ENCODE measurements at places on chromosomes 11 and 22. TPM values are rescaled to one million over a fixed set of nuclear protein-coding genes. Genes with fewer than 3 reads are reported as not detected.
A peak's percentile ranks its signal among the peaks of the same experiment; 100 is the strongest.

Gene PIH1D2
- 7.0 TPM for polyA plus RNA-seq

DNA sequence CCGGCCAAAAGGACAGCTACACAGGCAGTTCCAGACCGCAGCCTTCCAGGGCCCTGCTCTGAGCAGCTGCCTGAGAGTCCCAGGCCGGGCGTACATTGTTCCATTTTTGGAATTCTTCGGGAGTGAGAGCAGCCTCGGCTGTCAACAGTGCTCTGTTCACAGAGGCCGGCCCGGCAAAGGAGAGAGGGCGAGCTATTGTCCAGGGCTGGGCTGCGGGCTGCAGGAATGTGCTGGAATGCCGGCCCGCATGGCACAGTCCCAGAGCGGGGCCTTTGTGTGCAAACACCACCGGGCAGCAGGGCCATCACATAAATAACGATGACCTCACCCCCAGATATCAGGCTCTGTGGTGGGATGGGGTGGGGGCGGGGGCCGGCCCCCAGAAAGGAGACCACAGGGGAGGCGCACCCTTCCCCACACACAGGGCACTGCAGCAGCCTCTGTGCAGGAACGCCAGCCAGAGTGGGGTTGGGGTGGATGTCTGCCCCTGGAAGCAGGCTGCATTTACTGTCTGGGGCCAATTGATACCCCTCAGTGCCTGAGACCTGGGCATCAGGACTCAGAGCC, 15.8 kb downstream of the LINC01488 start:
- peak; percentile 78 for DNase-seq

DNA sequence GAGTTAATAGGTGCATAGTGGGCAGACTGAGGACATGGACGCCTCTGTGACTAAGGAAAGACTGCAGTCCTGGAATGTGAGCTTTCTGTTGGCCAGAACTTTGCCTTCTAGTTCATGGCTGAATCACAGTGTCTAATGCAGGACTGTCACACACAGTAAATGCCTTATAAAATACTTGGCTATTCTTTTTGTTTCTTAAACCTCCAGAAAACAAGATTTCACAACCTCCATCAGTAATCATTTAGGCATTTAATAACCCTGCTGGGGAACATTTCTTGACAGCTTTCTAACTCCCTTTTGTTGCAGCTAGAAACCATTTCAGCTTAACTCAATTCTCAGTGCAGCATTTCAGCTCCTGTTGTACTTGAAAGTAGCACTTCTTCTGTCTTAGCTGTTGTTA, 335.8 kb upstream of the DDI1 start:
- no peak for DNase-seq

DNA sequence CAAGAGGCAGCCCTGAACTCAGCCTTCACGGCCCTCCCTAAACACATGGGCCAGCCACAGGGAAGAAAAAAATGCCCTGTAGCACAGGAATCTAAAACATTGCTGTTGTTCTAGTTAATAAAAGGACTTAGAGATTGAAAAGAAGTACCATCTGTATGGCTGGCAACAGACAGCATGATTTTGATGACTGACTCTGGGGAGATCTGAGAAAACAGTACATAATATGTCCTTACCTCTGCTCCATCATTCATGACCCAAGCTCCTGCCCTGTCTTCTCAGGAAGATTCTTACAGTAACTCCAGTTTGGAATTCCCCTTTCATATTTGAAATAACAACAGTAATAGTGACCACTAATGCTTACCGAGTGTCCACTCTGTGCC, 244.2 kb downstream of the ETS1 start:
- no peak for DNase-seq

GRCh38 chr11:71228961-71229360, 23.4 kb downstream of the SHANK2 start:
- DNase-seq = no peak

Data from right lung (tissue), 10 donors.